ENCODE measurements at places on chromosomes 4 and X.

DNA sequence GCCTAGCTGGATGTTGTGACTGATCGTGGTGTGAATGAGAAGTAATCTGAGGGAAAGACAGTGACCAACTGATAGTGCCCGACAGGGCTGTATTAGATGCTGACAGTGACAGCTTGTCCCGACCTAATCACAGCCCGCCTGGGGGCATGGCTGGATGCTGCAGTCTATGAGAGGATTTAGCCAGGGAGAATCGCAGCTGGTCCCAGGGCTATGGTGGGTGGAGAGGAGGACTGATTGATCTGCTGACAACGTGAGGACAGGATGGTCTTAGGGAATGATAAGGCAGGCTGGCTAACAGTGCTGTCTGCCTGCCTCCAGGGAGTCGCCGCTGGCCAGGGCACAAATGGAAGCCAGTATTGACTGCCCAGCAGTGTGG lies 621 bp upstream of the SUV39H1 start:
- no peak for DNase-seq

DNA sequence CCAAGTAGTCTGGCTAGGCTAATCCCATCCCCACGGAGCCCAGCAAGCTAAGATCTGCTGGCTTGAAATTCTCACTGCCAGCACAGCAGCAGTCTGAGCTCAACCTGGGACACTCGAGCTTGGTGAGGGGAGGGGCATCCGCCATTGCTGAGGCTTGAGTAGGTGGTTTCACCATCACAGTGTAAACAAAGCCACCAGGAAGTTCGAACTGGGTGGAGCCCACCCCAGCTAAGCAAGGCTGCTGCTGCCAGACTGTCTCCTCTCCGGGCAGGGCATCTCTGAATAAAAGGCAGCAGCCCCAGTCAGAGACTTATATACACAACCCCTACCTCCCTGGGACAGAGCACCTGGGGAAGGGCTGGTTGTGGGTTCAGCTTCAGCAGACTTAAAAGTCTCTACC lies 639.6 kb downstream of the IQCM start:
- DNase-seq = no peak

DNA sequence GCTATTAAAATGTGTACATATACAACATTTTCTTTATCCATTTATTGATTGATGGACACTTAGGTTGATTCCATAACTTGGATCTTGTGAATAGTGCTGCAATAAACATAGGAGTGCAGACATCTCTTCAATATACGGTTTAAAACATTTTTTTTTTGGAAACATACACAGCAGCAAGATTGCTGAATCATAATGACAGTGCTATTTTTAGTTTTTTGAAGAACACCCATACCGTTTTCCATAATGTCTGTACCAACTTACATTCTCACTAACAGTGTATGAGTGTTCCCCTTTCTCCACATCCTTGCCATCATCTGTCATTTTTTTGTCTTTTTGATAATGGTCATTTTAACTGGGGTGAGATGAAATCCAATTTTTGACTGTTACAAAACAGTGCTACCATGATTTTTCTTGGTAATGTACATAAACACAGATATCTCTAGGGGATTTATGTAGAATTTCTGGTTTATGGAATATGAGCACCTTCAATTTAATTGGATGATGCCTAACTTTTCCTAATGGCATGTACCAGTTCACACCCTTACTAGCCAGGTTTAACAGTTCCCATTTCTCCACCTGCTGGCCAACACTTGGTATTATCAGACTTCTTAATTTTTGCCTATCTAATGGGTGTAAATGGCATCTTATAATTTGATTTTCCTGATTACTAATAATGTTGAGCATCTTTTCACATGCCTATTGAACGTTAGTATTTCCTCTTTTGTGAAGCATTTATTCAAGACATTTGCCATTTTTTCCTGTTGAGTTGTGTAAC lies 21.0 kb upstream of the TMSB15B start:
- peak; percentile 28 for DNase-seq

DNA sequence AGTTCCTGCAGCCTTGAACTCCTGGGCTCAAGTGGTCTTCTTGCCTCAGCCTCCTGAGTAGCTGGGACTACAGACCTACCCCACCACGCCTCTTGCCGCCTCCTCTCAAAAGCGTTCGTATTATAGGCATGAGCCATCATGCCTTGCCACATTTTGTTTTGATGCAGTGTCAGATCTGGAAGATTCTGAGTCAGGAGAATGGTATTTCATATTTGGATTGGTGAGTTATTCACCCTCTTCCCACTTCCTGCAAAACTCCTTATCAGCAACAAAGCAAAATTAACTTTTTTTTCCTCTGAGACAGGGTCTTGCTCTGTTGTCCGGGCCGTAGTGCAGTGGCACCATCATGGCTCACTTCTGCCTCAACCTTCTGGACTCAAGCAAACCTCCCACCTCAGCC lies 29.6 kb downstream of the REST start:
- peak; percentile 65 for DNase-seq

- no peak for DNase-seq
These were observed 54.5 kb upstream of the GABRA2 start for GRCh38 chr4:46444318-46445000.

DNA sequence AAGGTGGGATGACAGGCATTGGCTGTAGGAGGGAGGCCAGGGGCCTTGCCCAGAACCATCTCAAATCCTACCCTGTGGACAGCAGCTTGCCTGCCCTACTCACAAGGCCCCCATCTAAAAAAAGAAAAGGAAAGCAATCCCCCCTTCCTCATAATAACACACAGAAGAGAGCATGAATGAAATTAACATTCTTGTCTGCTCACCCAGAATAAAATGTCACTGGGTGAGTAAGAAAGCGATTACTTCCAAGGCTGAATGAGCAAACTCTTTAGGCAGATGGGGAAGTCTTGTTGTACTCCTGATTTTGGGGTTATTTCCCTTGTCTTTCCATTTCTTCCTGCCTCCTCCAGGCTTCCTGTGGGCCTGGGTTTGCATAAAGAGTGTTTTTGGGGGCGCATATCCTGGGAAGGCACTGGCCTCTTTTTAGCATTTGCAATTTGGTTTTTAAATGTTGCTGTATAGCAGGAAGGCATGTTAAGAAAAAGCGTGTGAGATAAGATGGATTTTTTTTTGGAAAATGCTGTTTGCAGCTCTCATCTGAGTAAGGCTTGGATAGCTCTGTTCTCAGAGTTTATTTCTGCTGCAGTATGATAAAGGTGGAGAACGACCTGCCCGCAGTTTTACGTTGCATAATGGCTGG lies 248.3 kb upstream of the GATB start:
- no peak for DNase-seq

- no peak for DNase-seq
These were observed 223.1 kb upstream of the LEF1 start for GRCh38 chr4:108391701-108392455.

DNA sequence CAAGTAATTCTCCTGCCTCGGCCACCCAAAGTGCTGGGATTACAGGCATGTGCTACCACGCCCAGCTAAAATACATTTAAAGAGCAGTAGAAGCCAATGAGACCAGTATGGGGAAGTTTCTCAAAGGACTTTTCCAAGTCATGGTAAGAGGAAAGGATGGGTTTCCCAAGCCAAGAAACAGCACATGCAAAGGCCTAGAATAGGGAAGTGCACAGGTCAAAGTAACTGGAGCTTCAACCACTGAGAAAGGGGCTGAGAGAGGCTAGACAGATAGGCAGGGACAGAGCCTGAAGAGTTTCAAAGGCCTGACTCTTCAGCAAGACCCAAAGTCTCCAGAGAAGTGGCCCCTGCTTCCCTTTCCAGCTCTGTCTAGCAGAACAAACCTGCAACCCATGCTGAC lies 162.1 kb downstream of the CORIN start:
- no peak for DNase-seq

GRCh38 chrX:802846-803245 lies 172.3 kb downstream of the SHOX start:
- no peak for DNase-seq

DNA sequence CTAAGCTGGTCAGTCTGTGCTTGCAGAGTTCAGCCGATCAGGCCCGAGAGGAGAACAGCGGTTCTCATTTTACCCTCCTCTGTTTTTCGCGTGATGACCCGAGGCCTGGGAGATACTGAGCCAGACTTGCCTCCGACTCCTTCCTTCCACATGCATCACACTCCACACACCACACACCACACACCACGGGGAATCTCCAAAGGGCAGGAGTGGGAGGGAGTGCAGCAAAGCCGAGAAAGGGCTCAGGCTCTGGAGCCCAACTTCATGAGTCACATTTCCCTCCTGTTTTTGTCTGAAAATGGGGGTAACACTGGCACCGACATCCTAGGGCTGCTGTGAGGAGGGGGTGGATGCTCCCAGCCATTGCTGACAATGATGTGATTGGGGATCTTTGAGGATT lies 38.9 kb downstream of the TKTL1 start:
- DNase-seq = no peak

DNA sequence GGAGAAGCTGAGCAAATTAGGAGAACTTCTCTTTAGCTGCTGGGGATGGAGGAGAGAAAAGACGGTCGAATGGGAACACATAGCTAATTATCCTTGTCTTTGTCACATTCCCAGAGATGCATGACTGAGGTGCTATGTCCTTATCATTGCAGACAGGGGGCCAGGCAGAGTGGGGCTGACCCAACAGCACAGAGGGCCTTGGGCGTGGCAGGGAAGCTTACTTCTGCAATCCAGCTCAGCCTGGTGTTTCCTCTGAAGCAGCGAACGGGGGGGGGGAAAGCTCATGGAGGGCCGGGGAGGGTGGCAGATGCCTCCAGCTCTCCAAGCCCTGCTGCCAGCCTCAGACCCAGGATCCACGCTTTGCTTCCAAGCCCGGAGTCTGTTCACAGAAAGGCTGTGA lies 50.8 kb upstream of the HOPX start:
- no peak for DNase-seq

- no peak for DNase-seq
These were observed 259.2 kb upstream of the FTHL17 start for GRCh38 chrX:31331015-31331414.

DNA sequence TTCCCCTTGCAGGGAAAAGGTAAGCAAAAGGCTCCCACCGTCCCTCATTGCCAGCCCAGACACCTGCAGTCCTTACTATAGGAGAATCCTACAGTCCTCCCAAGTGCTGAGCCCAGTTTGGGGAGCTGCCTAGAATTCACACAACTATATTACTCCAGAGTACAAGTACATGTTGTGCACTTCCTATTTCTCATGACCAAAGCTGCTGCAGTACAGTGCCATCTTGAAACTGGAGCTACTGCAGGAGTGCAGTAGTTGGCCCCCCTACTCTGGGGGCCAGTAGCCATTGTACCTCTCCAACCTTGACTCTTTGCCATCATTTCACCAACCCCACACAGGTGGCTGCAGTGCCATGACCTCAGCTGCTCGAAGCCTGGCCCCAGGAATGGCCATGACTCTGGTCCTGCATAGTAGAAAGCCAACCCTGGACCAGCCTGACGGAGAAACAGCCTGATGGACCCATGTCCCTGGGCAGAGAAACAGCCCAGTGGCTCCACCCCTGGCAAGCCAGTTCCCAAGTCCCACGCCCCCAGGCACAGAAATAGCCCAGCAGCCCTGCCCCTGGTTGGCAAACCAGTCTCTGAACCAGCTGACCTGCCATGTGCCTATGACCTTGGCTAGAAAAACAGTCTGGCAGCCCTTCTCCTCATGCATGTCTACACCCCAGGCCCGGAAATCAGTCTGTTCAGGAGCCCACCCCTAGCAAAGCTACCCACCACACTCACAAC lies 51.9 kb downstream of the PHKA1 start:
- DNase-seq = no peak

DNA sequence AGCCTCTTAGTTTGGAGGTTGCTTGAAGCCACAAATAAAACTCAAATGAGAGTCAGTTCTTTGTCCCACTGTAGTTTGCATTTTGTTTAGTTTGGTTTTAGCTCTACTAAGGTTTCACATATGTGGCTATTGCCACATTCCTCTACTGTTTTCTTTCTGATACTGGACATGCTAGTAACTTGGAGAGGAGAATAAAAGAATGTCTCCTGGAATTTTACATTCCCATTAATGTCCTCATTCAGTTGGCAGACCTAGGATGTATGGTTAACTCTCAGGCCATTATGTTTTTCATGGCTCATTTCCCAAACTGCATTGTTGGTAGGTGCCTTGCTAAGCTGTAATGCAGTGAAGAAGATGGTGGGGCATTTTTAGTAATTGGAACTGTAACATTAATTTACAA lies 29.9 kb downstream of the UPRT start:
- no peak for DNase-seq

DNA sequence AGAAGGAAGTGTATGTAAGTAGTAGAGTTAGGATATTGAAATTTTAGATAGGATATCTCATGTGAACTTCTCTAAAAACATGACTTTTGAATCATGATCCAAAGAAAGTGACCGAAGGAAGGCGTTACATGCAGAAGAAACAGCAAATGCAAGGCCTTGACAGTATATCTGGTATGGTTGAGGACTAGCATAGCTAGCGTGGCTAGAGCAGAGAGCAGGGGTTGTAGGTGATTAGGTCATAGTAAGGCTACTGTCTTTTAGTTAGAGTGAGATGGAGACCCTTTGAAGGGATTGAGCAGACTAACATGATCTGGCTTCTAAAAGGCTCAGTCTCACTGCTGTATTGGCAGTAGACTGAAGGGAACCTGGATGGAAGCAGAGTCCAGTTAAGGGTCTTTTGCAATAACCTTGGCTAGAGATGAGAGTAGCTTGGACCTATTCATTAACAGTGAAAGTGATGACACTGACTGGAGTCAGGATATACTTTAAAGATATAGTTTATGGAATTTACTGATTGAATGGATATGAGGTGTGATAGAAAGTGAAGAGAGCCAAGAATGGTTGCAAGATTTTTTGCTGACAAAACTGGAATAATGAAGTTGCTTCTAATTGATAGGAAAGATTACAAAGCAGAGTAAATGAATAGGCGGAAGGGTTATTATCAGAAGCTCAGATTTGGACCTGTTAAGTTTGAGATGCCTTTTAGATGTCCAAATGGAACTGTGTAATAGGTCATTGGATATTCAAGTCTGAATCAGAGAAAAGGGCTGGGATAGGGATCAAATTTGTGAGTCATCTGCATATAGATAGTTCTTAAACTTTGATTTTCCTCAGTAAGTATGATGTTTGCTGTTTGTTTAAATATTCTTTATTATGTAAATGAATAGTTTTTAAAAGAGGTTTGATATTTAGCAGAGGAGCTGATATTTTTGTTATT lies 59.8 kb downstream of the MRPL1 start:
- DNase-seq = no peak

DNA sequence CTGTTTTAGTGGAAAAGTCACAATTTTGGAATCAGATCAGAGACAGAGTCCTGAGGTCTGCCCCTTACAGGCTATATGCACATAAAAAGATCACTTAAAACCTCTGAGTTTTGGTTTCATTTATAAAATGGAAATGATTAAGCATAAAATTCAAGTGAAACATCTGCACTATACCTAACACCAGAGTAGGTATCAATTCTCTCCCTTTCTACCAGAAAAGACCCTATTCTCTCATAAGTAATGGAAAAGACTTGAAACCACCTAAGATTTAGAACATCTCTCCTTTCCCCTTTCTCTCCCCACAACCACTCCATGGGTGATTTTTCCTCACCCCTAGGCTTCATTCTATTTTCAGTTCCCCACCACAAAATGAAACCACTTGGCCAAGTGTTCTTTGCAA lies 907 bp downstream of the LHFPL1 start:
- no peak for DNase-seq

All from ACHN (cell line).